HEK293T (cell line): ENCODE measurements at places on chromosomes 4 and X.
A peak's percentile ranks its signal among the peaks of the same experiment; 100 is the strongest.

DNA sequence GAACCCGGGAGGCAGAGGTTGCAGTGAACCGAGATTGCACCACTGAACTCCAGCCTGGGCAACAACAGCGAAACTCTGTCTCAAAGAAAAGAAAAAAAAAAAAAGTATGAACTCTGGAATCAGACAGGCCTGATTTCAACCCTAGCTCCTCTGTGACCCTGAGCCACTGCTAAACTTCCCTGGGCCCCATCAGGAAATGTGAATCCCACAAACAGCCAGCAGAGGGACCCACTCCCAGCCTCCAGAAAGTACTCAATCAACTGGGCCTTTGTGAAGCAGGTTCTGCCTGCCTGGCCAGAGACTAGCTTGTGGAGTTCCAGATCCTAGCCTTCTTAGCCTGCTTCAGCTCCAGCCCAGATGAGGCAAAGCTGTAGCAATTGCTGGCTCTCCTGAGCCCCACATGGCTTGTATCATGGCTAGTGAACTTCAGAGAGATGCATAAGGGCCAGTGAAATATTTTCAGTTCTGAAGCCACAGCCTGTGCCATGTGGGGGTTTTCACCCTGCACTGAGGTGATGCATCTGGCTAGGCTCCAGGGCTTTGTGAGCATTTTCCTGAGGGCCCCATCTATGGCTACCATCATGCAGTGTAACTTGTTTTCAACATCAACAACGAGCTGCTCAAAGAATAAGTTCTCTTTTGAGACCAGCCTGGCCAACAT lies 7.2 kb upstream of the IDS start:
- peak; percentile 73 for DNase-seq

DNA sequence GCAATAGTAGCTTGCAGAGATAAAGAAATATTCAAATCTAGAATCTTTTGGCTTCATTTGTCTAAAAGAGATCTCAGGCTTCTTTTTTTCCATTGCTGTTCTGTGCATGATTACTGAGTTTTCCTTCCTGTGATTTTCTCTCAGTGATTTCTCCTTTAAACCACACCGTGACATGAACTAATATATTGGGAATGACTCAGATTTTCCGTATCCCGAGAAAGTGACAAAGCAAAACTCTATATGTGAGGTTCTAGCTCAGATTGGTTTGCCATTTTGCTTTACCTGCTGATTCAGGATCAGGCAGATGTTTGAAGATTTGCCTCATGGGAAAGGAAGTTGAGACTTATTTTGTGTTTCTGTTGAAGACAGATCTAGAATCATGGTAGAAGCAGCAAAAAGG lies 59.4 kb downstream of the MTHFD2L start:
- no peak for DNase-seq

GRCh38 chrX:129980001-129980401 lies 2.4 kb upstream of the BCORL1 start:
- DNase-seq = no peak

DNA sequence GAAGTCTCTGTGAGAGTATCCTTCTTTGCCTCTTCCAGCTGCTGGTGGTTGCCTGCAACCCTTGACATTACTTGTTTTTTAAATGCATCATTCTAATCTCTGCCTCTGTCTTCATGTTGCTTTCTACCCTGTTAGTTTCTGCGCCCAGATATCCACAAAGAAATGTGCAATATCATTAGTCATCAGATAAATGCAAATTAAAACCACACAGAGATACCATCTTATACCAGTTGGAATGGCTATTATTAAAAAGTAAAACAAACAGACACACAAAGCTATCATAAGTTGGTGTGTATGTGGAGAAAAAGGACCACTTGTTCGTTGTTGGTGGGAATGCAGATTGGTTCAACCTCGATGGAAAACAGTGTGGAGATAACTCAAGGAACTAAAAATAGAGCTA lies 517.4 kb downstream of the FAT4 start:
- DNase-seq = no peak

GRCh38 chr4:27081675-27082586 lies 221.3 kb downstream of the STIM2 start:
- no peak for DNase-seq

DNA sequence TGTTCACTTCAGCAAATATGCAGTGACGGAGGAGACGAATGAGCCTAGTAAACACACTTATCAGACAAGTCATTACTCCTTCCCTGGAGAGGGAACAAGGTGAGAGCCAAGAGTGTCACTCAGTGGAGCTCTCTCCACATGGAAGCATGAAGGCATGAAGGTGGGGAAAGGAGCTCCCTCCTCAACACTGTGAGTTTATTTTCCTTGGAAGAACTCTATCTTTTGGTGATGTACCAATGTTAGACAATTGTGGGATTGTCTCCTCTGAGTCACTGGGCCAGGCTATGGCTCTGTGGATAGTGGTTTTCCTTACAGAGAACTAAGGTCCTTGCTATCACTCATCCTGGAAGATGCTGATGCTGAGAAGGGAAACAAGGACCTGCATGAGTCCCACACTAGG lies 200.2 kb downstream of the CPEB2 start:
- DNase-seq = no peak

DNA sequence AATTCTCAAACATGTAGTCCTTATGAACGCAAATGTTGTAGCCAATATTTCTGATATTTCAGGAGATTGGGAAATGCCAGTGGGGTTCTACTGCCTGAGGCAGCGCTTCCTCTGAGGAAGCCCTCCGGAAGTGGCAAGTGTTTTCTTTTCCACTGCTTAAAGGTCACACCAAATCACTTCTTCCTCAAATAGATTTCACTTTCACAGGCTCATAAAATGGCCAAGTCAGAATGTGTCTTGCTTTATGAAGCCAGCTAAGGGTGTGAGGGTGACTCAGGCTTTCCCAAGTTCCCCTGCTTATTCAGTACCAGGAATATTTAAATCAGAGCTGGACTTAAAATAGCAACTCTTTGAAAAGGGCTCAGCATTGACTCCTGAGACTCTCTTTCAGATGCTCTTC lies 514.2 kb upstream of the DIPK2B start:
- no peak for DNase-seq

DNA sequence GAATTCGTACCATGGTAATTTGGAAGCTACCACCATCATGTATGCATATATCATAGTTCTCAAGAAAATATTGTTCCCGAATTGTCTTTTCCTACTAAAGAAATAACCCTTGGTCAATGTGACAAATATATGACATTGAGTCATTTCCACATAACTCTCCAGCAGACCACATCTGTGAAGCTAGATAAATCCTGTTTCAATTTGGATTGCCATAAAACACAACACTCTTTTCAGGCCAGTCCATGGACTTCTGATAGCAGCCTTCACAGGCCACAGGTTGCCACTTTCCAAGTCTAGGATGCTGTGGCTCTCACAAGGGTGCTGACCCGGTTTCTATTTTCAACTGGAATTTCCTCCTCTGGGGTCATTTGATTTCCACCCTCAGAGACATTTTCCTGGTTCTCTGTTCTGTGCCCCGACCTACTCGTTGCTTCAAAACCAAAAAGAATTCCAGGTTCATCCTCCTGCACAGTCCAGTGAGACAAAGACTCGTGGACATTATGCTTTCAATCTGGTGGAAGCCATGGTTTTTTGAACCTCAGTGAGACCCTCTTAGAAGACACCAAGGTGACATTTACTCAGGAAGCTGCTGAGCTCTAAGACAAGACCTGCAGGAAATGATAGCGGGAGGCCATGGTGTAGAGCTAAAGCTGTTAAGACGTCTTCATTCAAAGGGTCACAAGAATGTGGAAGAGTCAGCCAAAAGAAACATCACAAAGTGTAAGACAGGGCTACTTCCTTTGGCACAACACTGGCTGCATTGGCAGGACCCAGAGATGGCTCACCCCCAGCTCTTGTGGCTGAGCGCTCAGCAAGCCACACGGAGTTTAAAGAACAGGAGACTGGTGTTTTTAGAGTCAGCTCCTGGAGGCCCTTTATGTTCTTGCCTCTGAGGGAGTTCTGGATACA lies 119.8 kb downstream of the AMELX start:
- DNase-seq = no peak

DNA sequence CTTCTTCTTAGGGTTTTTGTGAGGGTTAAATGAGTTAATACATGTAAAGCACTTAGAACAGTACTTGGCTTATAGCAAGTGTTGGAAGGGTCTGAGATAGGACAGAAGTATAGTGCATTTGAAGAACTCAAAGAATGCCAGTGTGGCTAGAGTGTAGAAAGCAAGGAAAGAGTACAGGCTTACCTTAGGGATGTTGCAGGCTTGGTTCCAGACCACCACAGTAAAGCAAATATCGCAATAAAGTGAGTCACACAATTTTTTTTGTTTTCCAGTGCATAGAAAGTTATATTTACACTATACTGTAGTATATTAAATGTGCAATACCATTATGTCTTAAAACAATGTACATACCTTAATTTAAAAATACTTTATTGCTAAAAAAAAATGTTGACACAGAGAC lies 41.3 kb downstream of the KIF4A start:
- no peak for DNase-seq

DNA sequence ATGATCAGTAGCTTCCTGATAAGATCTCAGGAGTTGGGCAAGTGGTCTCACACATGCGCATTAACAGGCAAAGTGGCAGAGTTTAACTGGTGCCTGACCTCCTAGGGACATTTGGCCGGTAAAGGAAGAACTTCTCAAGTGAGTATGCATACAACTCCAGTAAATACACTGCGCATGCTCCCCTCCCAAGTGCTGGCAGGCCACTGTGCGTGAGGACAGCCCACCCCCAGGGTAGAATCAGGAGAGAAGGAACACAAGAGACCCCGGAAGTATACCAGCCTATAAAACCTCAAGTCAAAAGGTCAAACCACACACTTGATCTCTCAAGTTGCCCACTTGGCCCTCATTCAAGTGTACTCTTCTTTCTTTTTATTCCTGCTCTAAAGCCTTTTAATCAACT lies 225.5 kb upstream of the ANKRD50 start:
- DNase-seq = no peak
